ENCODE measurements at places on chromosomes 12 and 14.

- no peak for DNase-seq
Observed at GRCh38 chr12:172732-173161, 41.2 kb downstream of the SLC6A12 start.

DNA sequence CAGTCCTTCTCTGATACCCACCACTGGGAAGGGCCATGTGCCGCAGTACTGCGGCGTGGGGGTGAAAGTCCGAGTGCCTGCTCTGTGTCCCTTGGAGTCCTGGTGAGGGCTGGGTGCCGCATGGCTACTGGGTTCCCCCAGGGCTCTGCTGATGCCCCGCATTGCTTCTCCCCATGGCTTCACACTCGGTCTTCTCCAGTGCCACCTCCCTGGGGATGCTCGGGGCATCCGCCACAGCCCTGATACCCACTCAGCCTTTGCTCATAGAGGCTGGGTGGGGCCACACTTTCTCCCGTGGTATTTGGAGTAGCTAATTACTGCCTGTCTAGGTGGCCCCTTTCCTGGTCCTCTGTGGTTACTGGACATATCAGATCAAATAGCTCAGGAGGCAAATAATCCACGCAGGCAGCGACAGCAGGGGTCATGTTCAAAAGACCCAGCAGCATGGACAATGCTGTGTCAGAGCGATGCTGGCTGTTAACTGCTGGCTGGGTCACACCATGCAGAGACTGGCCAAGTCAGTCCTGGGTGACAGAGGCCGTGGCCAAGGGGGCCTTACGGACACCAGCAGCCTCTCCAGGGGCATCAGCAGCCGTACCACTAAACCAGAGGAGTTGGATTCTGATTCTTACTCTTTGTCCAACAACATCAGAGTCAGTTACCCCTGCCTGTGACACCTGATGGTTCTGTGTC is 106.5 kb downstream of the ADGRD1 start:
- no peak for DNase-seq

DNA sequence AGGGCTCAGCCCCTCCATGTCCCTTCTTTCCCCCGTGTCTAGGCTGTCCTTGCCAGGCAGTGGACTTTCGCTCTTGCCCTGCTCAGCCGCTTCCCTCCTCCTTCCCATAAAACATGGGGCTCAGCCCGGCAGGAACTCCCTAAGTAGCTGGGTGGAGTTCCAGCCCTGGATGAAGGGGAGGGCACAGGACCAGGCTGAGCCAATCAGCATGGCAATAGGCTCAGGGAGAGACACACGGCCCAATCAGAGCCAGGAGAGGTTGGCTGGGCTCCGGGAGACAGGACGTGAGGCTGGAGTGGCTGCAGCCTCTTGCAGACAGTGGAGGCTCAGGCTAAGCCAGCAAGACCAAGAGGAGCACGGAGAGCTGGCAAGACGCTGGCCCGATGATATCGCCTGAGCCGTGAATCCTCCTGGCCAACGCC is 54.3 kb downstream of the GALNT9 start:
- no peak for DNase-seq

DNA sequence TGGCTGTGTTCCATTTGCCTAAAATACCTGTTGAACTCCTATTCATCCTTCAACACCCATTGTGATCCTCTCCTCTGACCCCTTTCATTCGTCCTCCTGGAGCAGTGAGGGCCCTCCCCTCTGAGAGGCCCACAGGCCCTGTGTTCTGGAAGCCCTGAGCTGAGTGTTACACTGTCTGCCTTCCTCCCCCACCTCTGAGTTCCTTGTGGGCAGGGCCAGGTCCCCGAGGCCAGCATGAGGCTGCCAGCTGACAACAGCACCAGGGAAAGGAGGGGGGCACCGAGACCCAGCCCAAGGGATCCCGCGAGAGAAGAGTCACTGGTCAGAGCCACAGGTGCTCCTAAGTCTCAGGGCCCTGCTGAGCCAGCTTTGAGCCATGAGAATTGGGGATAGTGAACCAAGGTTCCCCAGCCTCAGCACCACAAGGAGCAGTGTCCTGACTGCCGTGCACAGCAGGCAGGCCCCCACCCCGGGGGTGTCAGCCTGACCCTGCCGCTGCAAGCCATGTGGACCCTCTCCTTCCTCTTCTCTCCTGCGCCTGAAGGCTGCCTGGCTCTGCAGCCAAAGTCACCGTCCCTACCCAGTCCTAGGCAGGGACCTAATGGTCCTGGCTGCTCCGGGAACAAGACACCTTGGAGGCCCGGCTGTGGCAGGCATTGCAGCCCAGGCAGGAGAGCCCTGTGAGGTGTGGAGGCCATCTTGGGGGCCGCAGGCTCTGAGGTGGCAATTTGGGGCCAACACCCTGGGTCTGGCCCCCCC is 52.5 kb downstream of the BEGAIN start:
- DNase-seq, result no peak

GRCh38 chr12:104939089-104939488 is 19.0 kb downstream of the SLC41A2 start:
- no peak for DNase-seq
